ENCODE measurements at places on chromosomes 11 and 22. TPM values are rescaled to one million over a fixed set of nuclear protein-coding genes. Genes with fewer than 3 reads are reported as not detected.

KCNK4 gene
- total RNA-seq = 0.14 TPM

CAPN5 gene
- total RNA-seq = 5.6 TPM

ROBO3 gene
- 8.1 TPM for total RNA-seq

ADAMTS15 gene
- total RNA-seq = not detected

OR5W2 gene
- not detected for total RNA-seq

LRRN4CL gene
- 0.12 TPM for total RNA-seq

HORMAD2 gene
- 9.0 TPM for total RNA-seq

F2 gene
- not detected for total RNA-seq

NRIP3 gene
- 1.1 TPM for total RNA-seq

MRGPRX4 gene
- total RNA-seq = not detected
